ENCODE measurements at places on chromosomes 12 and 14. TPM values are rescaled to one million over a fixed set of nuclear protein-coding genes. Genes with fewer than 3 reads are reported as not detected.
A peak's percentile ranks its signal among the peaks of the same experiment; 100 is the strongest.

DNA sequence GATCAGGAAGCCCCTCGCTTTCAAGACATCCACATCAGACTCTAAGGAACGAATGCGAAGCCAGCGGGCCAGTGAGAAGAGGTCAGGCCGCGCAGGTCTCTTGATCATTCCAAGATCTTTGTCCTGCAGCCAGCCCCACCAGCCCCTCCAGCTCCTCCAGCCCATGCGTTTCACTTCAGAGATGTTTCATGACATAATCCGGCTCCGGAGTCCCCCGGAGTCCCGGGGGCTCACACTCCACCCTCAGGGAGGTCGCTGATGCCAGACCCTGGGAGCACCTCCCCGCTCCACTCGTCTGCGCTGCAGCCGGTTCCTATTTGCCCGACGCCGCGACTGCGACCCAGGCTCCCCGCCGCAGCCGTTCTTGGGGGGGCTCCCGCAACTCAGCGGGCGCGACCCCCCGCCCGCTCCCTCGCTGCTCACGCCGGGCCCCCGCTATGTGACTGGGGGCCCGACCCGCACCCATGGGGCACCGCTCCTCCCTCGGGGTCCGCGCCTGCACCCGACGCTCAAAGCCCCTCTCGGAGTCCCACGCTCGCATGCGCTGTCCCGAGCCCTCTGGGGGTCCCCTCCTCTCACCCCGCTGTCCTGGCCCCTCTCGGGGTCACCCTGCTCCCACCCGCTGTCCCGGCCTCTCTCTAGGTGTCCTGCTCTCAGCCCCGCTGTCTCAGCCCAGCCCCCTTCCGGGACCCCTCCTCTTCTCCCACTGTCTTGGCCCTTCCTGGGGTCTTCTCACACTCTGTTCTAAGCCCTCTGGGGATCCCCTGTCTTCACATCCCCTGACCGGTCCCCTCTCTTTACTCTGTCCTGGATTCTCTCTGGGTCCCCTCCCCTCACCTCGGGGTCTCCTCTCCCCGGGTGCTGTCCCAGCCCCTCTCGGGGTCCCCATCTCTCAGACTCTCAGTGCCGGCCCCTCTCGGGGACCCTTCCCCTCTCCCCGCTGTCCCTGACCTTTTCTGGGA, 1.1 kb downstream of the TAOK3 start:
- no peak for DNase-seq

GRCh38 chr12:23555825-23556207, 393.7 kb downstream of the SOX5 start:
- no peak for DNase-seq

DNA sequence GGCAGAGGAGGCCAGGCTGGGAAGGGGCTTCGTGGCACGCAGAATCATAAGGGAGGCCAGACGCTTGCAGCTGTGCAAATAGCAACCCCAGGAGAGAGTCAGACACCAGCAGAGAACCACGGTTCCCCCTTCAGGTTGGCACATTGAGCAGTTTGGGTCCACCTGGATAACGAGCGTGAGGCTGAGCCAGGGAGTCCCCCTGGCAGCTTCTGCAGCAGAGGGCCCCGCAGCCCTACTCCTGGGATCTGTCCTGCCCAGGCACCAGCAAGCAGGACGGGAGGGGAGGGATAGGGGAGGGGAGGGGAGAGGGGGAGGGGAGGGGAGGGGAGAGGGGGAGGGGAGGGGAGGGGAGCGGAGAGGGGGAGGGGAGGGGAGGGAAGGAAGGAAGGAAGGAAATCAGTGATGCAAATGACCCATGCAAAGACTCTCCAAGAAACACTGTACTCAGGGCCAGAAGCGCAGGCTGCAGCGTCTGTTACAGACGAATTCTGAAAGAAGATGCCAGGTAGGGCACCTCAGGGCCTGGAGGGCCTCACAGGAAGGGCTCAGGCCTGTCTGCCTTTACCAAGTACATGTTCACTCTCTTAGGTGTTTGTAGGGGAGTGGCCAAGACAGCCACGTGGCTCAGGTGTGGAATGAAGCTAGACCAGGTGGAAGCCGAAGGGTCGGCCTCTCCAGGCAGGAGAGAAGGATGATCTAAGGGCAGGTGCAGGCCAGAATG, 32.3 kb upstream of the MMP17 start:
- DNase-seq: no peak

- peak; percentile 28 for DNase-seq
These were observed 197.3 kb downstream of the TMTC3 start for GRCh38 chr12:88339254-88339949.

- DNase-seq: no peak
These were observed 28.0 kb upstream of the SLC38A1 start for GRCh38 chr12:46296822-46297221.

DNA sequence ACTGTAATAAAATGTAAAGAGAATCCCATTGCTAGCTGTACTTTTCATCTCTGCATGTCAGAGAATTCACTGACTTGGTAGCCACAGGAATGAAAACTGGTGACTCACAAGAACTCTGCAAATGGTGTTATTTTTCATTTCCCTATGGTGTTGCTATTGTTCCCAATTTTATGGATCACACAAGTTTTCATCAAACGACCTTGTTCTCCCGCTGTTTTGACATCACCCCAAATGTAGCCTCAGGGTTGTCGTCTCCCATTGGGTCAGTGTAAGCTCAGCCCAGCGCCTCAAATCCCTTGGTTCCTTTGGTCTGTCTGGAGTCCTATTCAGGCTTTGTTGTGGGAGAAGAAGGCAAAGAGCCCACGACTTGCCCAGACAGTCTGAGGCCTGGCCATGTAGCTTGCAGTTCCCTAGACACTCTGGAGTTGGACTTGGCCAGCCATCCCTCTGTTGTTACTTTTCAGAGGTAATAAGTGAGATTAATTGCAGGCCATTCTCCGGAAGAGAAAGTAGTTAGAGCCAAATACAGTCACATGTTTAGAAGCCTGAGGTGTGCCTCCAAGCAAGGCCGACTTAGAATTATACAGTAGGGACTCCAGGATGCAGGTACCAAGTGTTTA, 159.2 kb downstream of the TGFB3 start:
- DNase-seq: peak; percentile 34

Gene TMPRSS12
- not detected for total RNA-seq

Gene CLEC4D
- total RNA-seq: not detected

Gene LTBR
- total RNA-seq: 31.5 TPM

Gene TPPP2
- not detected for total RNA-seq

Gene KCNK10
- total RNA-seq: 0.02 TPM
